H9 (cell line): ENCODE measurements at places on chromosomes 11 and 22.

- DNase-seq: no peak
Observed at GRCh38 chr11:130216591-130217132, 57.1 kb downstream of the ST14 start.

GRCh38 chr11:41921746-41922390 lies 462.4 kb upstream of the LRRC4C start:
- peak; percentile 46 for DNase-seq

DNA sequence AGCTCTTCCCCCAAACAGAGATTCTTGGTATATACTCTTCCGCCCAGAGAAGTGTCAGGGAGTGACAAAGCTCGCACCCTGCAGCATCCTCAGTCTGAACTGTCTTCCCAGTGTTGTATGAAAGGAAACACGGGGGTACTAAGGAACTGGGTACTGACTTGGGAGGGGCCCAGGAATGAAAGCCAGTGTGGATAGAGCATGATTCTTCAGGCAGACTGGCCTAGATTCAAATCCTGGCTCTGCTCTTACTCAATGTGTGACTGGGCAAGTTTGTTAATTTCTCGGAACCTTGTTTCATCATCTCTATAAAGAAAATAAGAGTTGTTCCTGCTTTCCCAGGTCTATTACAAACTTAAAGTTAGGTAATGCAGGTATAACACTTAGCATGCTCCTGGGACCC lies 266.0 kb upstream of the NARS2 start:
- no peak for DNase-seq

DNA sequence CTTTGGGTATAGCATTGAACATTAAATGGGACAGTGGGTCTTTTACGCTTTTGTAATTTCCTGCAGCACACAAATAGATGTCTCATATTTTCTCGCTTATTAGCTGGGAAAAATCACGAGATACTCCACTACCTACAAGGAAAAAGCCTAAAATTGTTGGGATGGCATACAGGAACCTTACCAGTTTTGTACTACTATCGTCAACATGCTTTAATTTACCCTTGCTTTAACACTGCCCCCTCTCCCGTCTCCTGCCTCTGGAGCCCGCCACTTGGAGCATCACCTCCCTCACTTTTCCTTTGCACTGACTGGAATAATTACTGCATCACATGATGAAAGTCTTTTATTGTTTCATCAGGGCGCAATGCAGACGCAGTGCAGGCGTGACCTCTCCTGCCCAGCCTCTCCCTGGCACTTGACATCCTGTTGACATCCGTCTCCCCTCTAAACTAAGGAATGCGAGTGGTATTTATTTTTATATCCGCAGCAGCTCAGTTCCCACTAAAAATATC lies 1.0 kb upstream of the FNBP4 start:
- DNase-seq: no peak
